Stimulated activated CD8-positive, alpha-beta memory T cell treated with anti-CD3 and anti-CD28 coated beads, Interleukin-4, amount 100 ng/mL, for 1 hour (primary cell): ENCODE measurements at places on chromosomes 7 and 10.

DNA sequence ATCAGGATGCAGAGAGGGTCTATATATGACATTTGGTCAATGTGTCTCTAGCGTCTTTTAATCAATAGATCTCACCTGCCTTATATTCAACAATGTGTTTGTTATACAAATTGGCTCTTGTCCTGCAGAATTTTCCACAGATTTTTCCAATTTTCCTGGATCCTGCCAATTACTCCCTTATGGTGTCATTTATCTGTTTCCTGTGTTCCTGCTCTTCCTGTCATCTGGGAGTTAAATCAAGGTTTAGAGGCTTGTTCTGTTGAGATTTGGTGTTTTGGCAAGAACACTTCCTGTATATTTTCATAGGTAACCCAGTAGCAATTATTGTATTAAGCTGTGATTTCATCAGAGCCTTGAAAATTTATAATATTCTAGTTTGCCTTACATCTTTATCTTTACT is 8.8 kb upstream of the C10orf71 start:
- no peak for DNase-seq

DNA sequence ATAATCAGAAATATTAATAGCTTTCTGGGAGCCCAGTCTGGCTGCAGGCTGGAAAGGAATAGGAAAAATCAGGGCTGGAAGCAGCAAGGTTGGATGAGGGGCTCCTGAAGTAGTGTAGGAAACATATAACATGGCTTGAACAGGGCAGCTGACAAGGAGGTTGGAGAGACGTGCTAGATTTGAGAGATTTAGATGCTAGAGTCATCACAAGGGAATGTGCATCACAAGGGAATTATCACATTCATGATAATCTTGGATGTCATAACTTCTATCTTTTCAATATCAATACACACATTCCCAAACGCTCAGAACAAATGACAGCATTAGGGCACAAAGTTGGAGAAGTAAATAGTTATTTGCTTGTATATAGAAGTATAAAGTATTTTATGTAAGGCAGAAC is 120.9 kb upstream of the EGFR start:
- no peak for DNase-seq

- no peak for DNase-seq
Observed at GRCh38 chr10:58243269-58243668, 24.4 kb downstream of the IPMK start.

GRCh38 chr7:22319424-22320403 is 37.2 kb downstream of the RAPGEF5 start:
- DNase-seq = no peak

DNA sequence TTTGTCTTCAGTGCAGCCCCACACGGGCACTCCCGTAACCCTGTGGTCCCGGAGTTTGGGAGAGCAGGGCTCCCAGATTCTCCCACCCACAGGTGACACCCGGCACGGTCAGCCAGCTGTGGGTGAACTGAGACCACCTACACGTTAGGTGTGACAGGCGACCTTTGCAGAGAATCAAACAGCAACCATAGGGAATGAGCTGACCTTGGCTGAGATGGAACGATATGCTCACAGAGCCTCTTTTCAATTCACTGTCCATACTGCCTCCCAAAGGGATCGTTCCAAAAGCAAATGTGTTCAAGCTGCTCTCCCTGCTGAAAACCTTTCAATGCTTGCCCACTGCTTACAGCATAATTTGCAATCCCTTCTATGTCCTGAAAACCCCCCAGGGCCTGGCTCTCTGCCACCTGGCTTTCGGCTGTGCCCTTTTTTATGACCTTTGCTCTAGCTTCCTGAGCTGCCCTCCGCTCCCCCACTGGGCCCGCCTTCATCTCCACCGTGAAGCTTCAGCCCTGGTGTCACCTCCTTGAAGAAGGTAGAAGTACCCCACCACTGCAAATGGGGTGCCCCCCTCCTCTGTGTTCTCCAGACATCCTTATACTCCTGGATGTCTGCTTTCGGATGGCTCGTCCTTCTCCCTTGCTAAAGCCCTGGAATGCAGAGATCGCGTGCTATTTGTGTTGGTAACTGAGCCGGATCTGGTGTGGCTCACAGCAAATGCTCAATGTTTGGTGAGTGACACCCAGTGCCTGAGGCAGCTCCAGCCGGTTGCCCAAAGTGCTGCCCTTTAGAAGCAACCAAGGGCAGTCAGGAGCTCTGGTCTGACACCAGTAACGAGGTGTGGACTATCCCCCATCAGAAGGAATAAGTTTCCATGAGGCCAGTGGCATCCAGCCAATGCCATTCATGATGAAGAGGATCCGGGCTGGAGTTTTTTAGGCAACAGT is 90.4 kb downstream of the KIAA1549 start:
- no peak for DNase-seq

- DNase-seq = no peak
Observed at GRCh38 chr10:7354330-7355047, 56.3 kb downstream of the SFMBT2 start.

GRCh38 chr10:89664203-89664602 is 19.2 kb upstream of the PANK1 start:
- DNase-seq = no peak

DNA sequence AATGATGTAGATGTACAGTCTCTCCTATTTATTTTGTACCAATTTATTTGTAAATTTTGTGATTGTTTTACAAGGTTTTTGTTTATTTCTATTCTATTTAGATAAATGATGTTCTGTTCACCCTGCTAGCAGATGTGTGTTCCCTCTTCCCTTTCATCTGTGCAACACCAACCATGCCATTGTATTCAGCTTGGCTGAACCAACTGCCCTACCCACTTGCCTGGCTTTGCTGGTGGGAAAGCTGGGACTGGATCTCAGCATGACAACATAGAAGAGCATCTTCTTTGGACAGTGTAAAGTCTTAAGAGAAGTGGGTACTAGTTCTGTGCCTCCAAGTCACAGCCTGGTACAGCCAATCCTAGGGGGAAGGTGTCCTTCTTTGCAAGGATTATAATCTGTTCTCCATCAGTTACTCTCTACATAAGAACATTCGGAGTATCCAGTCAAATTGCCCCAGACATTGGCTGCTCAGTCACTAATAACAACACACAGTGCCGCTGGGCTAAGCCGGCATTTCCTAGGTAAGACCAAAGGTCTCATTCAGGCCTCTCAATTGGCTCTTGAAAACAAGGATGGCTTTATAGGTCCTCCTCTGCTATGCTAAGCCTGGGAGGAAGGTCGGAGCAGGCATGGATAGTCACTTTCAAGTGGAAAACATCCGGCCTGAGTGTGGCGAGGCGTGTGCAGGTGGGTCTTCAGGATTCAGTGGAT is 109.7 kb downstream of the NT5C2 start:
- DNase-seq = no peak

GRCh38 chr7:69067397-69067796 is 530.9 kb upstream of the AUTS2 start:
- no peak for DNase-seq

GRCh38 chr10:32971536-32972091 is 13.6 kb upstream of the ITGB1 start:
- DNase-seq = no peak

DNA sequence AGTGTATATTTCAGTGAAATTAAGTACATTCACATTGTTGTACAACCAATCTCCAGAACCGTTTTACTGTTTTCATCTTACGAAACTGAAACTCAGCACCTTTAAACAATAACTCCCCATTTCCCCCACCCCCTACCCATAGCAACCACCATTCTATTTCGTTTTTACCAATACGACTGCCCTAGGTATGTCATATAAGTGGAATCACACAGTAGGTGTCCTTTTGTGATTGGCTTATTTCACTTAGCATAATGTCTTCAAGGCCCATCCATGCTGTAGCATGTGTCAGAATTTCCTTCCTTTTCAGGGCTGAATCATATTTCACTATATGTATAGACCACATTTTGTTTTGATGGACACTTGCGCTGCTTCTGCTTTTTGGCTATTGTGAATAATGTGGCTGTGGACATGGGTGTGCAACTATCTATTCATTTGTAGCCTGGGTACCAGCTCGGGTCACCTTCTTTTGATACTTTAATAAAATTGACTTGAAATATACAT is 34.3 kb upstream of the DLG5 start:
- DNase-seq = no peak

DNA sequence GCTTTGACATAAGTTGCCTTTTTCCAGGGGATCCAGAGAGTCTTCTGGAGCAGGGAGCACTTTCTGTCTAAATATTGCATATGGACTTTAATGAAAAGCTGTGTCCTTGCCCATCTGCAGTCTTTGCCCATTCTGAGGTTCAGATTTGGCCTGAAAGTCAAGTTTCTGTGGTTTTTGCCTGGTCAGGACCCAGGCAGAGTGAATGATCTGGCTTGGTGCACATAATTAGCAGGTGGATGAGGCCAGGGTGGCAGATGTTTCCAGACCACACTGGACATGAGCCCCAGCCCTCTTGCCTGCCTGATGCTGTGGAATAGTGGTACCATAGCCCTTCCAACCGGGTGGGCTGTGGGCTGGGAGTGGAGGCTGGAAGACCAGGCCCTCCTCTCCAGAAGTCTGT is 11.0 kb downstream of the HECW1 start:
- DNase-seq = no peak

DNA sequence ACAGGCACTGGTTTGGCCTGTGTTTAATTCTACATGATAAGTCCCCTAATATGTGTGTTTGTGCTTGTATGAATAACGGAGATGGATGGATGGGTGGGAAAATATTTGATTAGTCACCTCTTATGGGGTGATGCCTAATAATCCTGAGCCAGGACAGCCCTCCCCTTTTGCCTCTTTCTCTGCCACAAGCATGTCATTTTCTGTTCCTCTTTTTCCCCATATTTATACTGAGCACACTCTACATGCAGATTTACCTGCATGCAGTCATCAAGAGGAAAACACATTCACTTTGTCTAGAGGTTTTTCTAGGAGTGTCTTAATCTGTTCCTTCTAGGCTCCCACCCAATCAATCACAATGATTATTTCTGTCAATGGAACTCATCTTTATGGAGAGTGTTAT is 111.6 kb upstream of the TBX20 start:
- DNase-seq = no peak

- no peak for DNase-seq
Observed at GRCh38 chr10:123044391-123044790, 35.6 kb downstream of the ACADSB start.

DNA sequence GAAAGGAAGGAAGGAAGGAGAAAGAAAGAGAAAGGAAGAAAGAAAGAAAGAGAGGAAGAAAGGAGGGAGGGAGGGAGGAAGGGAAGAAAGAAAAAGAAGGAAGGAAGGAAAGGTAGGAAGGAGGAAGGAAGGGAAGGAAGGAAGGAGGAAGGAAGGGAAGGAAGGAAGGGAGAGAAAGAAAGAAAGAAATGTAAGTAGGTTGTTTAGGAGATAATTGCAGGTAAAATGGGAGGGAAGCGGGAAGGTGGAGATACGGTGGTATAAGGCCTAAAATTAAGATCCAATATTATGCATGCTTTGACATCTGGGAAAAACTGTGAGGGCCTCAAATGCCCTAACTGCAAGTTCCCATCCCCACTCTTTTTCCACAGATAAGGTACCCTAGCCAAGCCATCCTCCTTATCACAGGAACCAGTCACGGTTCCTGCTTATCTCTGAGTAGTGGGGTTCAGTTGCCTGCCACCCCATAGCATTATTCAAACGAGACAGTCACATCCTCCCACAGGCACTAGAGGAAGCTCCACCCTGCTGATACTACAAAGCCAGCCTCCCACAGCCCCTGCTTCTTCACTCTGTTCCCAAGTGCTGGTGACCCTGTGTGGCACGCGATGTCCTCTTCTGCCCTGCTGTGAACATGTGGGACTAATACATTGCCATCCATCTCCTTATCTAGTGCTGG is 28.7 kb downstream of the ST8SIA6 start:
- DNase-seq = no peak

DNA sequence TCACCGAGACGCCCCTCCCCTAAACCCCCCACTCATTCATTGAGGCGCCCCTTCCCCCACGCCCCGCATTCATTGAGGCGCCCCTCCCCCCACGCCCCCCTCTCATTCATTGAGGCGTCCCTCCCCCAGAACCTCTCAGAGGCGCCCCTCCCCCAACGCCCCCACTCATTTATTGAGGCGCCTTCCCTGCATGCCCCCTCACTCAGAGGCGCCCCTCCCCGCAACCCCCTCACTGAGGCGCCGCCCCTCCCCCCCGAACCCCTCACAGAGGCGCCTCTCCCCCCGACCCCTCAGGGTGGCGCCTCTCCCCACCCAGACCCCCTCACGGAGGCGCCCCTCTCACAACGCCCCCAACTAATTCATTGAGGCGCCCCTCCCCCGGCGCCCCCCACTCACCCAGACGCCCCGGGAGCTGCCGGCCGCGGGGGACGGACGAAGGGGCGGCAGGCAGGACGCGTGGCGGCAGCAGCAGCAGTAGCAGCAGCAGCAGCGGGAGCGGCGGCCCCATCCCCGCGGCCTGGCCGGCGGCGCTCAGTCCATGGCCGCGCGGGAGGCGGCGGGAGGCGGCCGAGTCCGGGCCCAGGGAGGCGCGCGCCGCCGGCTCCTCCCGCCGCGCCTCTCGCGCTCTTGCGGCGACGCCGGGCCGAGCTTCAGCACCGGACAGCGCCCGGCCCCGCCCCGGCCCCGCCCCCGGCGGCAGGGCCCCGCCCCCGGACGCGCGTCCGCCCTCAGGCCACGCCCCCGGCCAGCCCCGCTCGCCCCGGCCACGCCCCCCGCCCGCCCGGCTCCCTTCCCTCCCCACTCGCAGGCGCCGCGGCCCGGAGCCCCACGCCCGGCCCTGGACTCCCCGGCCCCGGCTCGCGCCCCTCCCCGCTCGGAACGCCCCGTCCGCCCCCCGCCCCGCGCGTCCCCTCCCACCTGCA is at the start of gene PTPRN2:
PTPRN2 (minus strand) TSS at position 662 of the 923 bp plus-strand sequence.
- peak; percentile 7 for DNase-seq

GRCh38 chr10:126278851-126279250 is 109.4 kb downstream of the ADAM12 start:
- DNase-seq = no peak

GRCh38 chr7:20275637-20276036 is 55.1 kb upstream of the ITGB8 start:
- no peak for DNase-seq

DNA sequence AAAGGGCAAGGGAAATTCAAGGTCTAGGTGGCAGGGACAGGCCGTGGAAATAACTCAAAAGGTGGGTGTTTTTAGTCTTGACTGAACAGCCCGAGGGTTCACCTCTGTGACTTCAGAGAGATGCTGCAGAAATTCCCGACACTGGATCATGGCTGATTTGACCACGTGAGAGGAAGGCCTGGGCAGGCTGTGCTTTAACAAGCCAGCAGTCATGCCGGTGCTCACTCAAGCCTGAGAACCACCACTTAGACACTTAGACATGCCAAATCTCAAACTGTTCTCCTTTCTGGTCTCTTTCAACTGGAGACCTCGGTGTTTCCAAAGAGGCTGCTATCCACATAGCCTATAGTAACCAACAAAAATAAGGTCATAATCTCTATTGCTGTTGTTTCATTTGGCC is 15.4 kb downstream of the TECTB start:
- DNase-seq = no peak

DNA sequence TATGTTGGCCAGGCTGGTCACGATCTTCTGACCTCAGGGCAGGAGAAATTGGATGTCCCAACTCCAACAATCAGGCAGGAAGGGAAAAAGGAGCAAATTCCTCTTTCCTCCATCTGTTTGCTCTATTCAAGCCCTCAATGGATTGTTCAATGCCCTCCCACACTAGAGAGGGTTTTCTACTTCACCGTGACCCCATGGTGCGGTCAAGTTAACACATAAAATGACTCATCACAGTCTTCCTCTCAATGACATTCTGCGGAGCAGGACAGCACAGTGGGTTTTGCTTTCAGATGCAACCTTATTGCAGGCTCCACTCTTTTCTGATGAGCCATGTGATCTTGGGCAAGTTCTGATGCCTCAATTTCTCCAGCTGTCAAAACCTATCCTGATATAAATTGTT is 364.9 kb downstream of the ANKRD30A start:
- no peak for DNase-seq
